Activated effector memory CD4-positive, alpha-beta T cell treated with anti-CD3 and anti-CD28 coated beads, Interleukin-2, amount 50 U/mL, for 16 hours (primary cell): ENCODE measurements at places on chromosomes 12 and 14.
A peak's percentile ranks its signal among the peaks of the same experiment; 100 is the strongest.

- DNase-seq = no peak
These were observed 80.8 kb downstream of the SLC25A21 start for GRCh38 chr14:37091651-37092050.

DNA sequence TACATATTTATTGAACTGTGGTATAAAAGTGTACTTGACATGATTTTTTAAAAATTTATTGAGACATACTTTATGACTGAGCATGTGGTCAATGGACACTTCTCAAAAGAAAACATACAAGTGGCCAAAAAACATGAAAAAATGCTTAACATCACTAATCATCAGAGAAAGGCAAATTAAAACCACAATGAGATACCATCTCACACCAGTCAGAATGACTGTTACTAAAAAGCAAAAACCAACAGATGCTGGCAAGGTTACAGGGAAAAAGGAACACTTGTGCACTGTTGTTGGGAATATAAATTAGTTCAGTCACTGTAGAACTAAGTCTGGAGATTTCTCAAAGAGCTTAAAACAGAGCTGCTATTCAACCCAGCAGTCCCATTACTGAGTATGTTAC, 1177.6 kb downstream of the GALC start:
- DNase-seq = no peak

- DNase-seq = no peak
These were observed 147.6 kb downstream of the PAH start for GRCh38 chr12:102769323-102769916.

DNA sequence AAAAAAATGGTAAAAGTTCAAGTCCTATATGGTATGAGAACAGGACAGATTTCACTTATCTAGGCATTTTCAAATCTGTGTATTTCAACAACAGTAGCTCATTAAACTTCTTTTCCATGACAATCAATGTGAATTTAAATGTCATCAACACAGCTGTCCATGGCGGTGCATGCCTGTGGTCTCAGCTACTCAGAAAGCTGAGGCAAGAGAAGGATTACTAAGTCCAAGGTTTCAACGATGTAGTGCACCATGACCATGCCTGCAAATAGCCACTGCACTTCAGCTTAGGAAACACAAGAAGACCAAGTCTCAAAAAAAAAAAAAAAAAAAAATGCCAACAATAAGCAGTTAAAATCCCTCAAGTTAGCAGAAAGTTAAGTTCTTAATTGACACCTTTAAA, 214.6 kb downstream of the C12orf50 start:
- no peak for DNase-seq

- DNase-seq = no peak
These were observed 80.9 kb downstream of the NDUFA12 start for GRCh38 chr12:94922561-94922960.

DNA sequence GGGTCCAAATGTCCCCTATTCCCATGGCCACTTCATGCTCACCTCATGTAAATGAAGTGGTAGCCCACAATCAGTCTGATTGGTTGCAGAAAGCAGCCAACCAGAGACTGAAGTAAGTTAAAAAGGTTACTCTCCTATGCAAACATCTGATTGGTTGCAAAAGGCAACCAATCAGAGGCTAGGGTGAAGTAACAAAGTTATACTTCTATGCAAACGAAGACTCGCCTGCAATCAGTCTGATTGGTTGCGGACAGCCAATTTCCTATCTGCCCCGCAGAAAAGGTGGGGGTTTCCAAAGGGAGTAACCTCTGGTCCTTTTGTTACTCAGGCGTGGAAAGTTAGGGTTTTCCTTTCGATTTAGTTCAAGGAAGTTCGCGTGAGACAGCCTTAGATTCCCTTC, 208.1 kb upstream of the NEDD1 start:
- DNase-seq = no peak

DNA sequence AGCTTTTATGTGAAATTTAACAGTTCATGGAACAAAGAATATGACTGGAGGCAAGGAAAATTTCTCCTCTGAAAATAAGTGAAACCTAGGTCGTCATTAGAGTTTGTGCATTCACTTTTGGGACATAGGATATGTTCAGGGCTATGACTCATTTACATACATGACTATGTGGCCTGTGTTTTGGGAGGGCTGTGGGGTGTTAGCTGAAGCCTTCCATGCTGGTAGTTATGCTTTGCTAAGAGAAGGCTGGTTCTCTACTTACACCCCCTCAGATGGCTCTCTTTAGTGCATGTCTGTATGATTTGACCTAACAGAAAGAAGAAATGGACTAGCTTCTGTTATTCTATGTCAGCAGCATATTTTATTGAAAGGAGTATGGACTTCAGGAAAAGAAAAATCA, 416.5 kb upstream of the GARIN6 start:
- DNase-seq = no peak

GRCh38 chr12:18723752-18724151, 14.1 kb downstream of the PLCZ1 start:
- DNase-seq = no peak

DNA sequence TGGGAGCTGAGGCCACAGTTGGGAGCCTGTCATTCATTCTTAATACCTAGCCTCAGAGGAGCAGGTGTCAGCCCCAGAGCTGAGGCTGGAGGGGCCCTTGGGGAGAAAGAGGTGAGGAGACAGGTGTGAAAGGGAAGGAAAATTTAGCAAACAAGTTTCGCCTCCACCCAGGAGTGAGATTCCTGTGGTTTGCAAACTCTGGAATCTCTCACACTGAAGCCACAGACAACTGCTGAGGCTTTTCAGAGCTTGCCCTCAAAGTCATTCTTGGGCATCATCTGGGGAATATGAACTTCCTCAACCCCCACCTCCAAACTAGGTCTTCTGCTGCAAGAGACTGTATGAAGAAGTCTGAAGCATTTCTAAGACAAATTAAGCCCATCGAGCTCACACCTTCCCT, 589.5 kb upstream of the TBX3 start:
- no peak for DNase-seq

GRCh38 chr14:95465358-95465757, 51.1 kb downstream of the SYNE3 start:
- DNase-seq = no peak

DNA sequence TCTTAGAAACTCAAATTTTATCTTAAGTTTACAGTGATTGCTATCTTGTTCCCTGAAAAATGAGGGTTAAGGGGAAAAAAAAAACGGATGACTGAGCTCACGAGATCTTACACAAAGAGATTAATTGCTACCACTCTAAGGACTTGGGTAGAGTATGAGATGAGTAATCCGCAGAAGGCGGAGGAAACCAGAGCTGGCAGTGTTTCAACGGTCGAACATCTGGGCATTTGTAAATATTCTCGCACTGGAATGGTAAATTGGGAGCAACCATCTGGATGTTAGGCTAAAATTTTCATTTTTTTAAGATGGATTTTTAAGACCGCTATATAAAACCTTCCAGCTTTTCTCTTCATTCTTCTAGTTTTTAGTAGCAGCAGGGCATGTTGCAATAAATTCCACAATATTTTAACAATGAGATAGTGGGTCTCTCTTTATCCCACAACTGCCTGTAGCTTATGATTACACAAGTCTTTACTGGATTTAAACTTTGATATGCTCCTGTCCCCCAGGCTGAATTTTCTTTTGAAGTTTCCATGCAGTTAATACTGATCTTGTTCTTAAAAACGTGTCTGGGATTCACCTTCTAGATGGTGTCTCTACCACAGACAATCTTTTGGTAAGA, 1324.1 kb downstream of the AACS start:
- no peak for DNase-seq

DNA sequence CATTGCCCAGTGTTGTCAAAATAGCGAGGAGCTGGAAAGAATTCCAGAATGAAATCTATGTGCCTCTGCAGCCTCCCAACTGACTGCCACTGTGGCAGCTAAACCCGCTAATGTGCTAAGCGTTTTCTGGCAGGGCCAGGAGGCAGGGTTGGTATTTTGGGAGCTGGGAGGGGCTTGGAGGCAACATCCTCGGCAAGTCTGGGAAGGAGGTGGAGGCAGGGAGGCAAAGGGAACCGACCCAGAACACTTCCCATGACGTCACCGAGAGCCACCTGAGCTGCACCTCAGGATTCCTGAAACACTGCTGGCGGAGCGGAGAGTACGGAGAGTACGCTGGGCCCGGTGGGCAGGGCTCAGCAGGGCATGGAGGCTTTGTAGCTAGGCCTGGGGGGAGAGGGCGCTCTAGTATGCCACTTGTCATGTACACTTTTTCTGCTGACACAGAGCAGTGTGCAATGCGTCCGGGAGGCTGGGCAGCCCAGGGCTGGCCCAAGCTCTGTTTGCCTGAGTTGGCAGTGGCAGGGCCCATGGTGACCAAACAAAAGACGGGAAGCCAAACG, 81.5 kb downstream of the DPF3 start:
- DNase-seq = no peak

- no peak for DNase-seq
These were observed 2.7 kb downstream of the ITGB7 start for GRCh38 chr12:53204351-53204750.

DNA sequence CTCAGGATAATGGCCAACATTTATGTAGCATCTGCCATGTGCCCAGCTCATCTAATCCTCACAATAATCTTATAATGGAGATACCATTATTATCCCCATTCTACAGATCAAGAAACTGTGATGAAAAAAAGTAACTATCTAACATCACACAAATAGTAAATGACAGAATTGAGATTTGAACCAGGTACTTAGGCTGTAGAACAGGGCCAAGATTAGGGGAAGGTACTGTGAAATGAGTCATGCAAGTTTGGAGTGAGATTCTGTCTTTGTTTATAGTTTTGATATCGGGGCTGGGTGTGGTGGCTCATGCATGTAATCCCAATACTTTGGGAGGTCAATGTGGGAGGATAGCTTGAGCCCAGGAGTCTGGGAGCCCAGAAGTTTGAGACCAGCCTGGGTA, 1.3 kb upstream of the GNPTAB start:
- no peak for DNase-seq

DNA sequence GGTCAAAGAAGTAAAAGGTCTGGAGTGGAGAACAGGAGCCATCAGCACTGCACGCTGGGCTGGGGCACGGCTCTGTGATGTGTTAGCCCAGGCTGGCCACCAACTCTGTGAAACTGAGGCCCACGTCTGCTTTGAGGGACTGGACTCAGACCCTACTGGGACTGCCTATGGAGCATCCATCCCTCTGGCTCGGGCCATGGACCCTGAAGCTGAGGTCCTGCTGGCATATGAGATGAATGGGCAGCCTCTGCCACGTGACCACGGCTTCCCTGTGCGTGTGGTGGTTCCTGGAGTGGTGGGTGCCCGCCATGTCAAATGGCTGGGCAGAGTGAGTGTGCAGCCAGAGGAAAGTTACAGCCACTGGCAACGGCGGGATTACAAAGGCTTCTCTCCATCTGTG, 7.1 kb downstream of the SUOX start:
- no peak for DNase-seq

GRCh38 chr12:30447061-30447750, 248.5 kb downstream of the IPO8 start:
- no peak for DNase-seq

DNA sequence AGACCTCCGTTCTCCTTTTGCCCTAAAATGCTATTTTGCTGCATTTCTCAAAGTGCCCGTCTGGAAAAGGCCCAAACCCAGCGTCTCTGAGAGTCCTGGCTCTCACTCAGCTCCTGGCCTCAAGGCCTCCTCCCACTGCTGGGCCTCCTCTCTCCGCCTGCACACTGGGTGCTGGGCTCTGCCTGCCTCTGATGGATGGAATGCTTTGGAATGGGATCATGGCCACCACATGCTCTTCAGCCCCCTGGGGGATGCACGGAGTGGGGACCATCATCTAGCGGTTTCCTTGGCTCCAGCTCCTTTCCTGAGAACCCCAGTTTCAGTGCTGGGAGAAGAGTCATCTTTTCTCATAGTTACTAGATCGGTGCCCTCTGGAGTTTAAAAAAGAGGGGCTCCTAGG, 65.2 kb downstream of the KDM2B start:
- DNase-seq = no peak

GRCh38 chr14:76773188-76773885, 12.1 kb downstream of the VASH1 start:
- peak; percentile 60 for DNase-seq
